AG04450 (cell line): ENCODE measurements at places on chromosomes 3 and 15.

DNA sequence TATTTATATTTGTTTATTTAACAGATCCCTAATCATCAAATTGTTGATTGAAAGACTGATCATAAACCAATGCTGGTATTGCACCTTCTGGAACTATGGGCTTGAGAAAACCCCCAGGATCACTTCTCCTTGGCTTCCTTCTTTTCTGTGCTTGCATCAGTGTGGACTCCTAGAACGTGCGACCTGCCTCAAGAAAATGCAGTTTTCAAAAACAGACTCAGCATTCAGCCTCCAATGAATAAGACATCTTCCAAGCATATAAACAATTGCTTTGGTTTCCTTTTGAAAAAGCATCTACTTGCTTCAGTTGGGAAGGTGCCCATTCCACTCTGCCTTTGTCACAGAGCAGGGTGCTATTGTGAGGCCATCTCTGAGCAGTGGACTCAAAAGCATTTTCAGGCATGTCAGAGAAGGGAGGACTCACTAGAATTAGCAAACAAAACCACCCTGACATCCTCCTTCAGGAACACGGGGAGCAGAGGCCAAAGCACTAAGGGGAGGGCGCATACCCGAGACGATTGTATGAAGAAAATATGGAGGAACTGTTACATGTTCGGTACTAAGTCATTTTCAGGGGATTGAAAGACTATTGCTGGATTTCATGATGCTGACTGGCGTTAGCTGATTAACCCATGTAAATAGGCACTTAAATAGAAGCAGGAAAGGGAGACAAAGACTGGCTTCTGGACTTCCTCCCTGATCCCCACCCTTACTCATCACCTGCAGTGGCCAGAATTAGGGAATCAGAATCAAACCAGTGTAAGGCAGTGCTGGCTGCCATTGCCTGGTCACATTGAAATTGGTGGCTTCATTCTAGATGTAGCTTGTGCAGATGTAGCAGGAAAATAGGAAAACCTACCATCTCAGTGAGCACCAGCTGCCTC is 14.7 kb downstream of the THBS1 start:
- no peak for DNase-seq

- DNase-seq, result no peak
These were observed 1253.4 kb downstream of the ROBO2 start for GRCh38 chr3:78293284-78293683.

GRCh38 chr15:35306361-35306981 is 221.4 kb upstream of the NANOGP8 start:
- DNase-seq, result no peak

GRCh38 chr3:18946524-18946923 is 201.8 kb upstream of the KCNH8 start:
- DNase-seq, result no peak

DNA sequence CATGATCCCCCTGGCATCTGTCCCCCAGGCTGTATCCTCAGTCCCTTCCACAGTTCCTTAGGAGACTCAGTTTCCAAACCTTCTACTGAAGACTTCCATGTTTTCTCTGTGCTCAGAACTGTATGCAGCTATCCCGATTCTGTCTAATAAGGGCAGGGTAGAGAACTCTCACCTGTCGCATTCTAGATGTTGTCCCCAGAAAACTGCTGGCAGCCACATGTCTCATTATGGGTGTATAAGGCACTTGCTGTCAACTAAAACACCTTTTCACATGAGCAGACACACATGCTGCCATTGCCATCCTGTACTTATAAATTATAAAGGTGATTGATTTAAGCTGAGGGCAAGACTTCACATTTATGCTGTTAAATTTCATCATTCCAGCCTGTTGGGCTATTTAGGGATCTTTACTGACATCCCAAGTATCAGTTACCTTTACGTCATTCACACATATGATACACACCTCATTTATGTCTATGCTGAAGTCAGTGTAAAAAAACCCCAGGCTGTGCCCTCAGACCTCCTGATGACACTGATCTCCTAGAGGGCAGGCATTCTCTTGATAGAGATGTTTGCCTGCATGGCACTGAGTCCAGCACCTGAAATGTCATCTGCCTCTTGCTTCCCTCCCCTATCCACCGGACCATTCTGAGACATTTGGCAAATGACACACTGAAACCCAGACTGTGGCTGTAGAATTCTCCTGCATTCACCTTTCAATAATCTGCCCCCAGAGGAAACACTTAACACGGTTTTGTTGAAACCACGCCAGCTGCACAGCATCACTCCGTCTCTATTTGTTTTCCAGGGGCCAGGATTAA is 35.8 kb downstream of the BTD start:
- no peak for DNase-seq

DNA sequence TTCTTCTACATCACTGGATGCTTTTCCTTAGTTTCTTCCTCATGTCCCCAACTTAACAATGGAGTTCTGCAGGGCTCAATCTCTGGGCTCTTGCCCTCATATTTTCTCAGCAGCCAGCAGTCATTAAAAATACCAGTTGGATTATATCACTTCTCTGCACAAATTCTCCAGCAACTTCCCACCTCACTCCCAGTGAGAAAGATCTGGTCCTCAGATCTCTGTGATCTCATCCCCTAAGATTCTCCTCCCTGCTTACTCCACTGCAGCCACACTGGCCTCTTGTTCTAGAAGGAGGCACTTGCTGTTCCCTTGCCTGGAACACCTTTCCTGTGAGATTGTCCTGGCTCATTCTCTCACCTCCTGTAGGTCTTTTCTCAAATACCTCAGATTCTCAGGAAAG is 6.1 kb downstream of the ERICH6 start:
- no peak for DNase-seq

GRCh38 chr3:150183678-150184425 is 213.2 kb upstream of the PFN2 start:
- DNase-seq, result peak; percentile 46

DNA sequence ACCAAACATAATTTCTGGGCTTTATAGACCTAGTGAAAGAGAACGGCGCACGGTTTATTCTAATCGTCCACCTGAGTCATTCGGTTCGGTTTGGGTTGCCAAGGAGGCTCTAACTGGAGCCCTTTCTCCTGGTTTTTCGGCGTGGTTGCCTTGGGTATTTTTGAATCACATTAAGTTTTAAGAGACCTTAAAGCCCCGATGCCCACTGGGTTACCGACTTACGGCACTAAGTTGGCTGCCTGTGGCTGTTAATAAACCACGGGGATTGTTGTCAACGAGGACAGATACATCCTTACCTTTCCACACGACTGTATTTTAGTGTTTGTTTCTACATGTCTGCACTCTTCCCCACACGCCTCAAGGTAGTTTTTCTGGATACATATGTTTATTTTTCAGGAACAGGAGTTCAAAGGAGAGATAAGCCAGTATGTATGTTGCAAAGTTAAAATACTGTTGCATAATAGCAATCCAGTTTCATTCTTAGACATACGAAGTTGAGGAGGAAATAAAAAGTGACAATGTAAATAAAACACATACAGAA is 1.2 kb upstream of the ANP32A start:
- DNase-seq, result no peak

- no peak for DNase-seq
These were observed 787.9 kb upstream of the LMCD1 start for GRCh38 chr3:7713724-7714123.

DNA sequence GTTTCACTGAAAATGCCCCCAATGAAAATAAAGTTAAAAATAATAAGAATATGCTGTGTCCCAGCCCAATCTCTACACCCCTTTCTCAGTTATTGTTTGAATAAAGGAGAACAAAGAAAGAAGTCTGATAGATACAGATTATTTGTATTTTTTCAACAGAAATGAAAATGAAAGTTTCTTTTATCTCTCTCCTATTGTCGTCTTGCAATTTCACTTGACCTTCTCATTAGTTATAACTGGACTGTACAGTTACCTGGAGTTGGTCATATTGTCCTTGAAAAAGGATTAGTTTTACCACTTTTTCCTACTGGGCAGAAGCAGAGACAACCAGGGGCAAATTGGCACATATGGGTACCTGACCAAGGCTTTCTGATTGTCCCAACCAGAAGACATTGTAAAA is 440.0 kb downstream of the PDCD6IP start:
- DNase-seq, result no peak

- no peak for DNase-seq
These were observed 34.7 kb downstream of the SCG5 start for GRCh38 chr15:32676169-32676568.

DNA sequence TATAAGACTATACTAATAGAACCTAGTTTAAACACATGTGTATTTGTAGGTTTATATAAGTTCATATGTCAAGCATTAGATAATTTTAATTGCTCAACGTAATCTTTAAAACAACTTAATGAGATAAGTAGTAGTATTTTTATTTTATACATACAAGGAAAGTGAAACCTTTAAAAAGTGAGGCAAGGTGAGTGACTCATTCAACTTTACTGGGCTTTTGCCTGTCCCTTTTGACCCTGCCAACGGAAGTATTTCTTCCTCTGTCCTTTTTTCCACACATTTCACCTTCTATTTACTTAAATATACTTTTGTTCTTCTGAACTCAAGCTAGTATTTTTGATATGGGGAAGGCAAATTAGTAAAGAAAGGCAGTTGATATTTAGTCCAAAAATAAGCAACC is 78.5 kb downstream of the KBTBD8 start:
- no peak for DNase-seq

DNA sequence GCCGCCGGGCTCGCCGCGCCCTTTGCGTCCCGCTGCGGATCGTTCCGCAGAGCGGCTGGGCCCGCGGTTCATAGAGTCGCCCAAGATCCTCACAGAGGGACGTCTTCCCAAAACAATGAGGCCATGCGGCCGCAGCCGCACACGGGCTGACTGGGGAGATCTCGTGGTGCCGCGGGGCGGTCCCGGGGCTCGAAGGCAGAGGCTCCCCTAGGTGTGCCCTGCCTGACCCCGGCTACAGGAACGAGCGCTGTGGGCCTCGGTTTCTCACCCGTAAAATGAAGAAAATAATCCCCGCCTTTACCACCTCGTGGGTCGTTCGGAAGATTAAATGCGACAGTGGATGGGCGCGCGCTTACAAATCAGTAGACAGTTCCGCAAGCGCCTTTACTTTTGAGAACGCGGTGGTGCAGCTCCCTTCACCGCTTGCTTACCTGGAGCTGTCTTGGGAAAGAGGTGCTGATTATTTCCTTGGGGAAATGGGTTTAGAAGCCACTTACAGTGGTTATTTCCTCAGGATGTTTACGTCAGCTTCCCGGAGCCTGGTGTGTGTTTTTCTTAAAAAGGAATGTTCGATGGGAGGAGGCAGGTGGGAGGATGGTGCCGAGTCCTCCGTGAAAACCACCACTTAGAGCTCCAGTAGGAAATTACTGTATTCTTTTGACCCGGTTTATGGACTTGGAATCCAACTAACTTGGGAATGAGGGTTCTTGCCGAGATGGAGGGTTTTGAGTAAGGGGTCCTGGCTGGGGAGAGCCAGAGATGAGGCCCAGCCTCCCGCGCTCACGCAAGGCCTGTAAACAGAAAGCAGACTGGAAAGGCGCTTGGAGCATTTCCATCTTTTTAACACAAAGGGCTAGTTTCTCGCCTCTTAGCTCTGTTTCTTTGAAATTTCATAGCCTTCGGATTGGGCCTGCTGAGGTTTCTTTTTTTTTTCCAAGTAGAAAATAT is 1.9 kb upstream of the MEX3B start:
- no peak for DNase-seq

GRCh38 chr15:57138349-57138788 is 219.9 kb downstream of the TCF12 start:
- no peak for DNase-seq

GRCh38 chr3:71478568-71478967 is 105.0 kb downstream of the FOXP1 start:
- DNase-seq, result no peak

DNA sequence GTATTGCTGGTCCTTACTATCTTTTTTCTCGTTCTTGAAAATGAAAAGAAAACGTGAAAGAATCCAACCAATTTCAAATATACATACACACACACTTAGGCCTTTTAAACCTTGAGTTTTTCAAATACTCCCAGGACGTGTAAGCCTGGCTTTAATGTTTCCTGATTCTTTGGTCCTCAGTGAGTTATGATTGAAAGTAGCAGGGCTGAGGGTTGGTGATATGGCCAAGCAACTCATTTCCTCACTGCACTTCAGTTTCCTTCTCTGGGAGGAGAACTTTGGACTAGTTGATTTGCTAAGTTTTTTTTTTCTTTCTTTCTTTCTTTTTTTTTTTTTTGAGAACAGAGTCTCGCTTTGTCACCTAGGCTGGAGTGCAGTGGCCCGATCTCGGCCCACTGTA is 34.6 kb downstream of the CHD2 start:
- DNase-seq, result no peak

DNA sequence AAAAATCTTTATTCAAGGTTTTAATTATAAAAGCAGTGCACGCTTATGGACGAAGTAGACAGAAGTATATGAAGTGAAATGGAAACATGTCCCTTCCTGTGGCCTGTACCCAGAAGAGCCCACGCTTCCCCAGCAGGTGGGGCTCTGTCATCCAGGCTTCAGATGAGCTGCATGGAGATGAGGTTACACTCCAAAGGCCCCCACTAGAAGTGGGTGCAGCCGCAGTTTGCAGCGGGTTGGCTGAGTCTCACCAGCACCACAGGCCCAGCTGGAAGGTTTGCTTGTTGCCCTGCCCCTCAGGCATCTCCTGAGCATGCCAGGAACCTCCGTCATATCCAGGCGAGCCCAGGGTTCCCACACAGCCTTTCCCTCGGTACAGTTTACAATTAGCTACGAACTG is 33.1 kb downstream of the PRR20G start:
- no peak for DNase-seq

DNA sequence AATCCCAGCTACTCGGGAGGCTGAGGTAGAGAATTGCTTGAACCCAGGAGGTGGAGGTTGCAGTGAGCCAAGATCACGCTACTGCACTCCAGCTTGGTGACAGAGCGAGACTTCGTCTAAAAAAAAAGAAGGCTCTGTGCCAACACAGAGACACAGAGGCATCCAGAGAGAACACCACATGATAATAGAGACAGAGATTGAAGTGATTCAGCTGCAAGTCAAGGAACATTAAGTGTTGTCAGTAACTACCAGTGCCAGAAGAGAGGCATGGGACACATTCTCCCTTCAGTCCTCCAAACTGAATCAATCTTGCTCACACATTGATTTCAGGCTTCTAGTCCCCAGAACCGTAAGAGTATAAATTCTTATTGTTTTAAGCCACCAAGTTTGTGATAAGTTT is 97.5 kb downstream of the GOLIM4 start:
- DNase-seq, result no peak

GRCh38 chr3:42651248-42652091 is 2.0 kb upstream of the ZBTB47 start:
- no peak for DNase-seq

DNA sequence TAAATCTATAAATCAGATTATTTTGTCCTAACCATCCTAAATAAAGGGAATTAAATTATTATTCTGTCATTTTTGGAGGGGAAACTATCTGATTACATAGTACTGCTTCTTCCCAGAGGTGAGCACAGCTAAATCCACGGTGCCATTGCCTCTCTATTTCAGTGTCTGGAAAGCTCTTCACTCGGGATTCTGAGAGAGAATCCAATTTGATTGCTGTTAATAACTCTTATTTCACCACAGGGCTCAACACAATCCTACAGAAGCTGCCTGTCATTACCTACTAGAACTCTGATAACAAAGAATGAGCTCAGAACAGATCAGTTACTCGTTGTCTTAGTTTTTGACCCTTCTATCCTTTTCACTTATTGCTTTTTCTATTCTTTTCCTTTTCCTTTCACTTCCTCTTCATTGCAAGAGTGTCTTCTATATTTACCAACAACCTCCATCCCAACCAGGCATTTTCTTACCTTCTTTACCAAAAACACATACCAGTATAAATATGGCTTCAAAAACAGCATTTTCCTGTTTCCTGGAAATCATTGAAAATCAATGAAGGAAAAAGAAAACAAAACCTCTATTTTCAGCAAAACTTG is 30.4 kb downstream of the OXNAD1 start:
- DNase-seq, result no peak
